ENCODE measurements at places on chromosomes 3 and 15. TPM values are rescaled to one million over a fixed set of nuclear protein-coding genes. Genes with fewer than 3 reads are reported as not detected.
A peak's percentile ranks its signal among the peaks of the same experiment; 100 is the strongest.

- peak; percentile 14 for DNase-seq
Measured at GRCh38 chr3:105367063-105367405, 325 bp downstream of the ALCAM start.

- DNase-seq: no peak
Measured at GRCh38 chr15:90075420-90076289, 26.6 kb downstream of the IDH2 start.

GRCh38 chr15:75062706-75063105 lies 39.3 kb downstream of the PPCDC start:
- no peak for DNase-seq

- DNase-seq: no peak
Measured at GRCh38 chr3:15983232-15983631, 185.5 kb upstream of the ANKRD28 start.

- peak; percentile 37 for DNase-seq
Measured at GRCh38 chr15:23035964-23036566, 3.3 kb downstream of the TUBGCP5 start.

DNA sequence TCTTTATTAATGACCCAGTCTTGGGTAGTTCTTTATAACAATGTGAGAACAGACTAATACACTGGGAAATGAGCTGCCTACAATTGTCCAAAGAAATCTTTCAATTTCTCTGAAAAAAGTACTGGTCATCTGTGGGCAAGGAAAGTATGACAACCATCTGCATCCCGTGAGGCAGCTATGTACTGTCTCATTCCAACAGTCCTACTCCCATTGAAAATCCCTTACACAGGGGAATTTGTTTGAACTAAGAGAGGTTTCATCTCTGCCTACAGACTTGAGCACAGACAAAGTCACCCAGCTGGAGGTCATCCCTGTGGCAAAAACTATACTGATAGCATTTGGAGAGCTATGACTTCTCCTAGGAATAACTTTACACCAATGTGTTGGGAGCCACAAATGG lies 27.1 kb downstream of the SHC4 start:
- no peak for DNase-seq

DNA sequence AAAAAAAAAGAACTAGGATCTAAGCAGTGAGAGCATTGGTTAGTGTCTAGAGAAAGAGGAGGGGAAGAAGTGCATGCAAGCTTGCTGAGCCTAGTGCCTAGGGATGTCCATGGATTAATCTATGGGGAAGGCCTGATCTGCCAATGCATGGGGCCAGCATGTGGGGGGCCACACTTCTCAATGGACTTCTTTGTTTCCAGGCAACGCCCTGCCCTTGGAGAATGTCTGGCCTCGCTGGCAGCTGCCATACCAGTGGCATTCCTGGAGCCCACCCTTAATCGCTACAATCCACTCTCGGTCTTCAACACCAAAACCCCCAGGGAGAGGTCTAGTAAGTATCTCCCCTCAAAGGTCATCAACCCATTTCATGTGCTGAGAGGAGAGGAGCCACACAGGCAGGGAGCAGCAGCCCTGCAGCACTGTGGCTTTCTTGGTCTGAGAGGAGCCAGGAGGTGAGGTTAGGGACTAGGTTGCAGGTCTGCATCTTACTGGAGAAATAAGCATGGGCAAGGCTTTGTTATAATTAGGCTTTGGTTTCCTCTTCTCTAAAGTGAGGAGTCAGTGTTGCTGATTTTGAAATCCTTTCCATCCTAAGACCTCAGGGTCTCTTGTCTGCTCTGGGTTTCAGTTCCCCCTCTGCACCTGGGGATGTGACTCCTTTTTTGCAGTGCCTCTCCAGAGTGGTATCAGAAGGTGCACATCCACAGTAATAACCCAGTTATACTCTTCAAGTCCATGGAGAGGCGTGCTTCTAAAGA lies 188.1 kb upstream of the CHRM5 start:
- DNase-seq: no peak

DNA sequence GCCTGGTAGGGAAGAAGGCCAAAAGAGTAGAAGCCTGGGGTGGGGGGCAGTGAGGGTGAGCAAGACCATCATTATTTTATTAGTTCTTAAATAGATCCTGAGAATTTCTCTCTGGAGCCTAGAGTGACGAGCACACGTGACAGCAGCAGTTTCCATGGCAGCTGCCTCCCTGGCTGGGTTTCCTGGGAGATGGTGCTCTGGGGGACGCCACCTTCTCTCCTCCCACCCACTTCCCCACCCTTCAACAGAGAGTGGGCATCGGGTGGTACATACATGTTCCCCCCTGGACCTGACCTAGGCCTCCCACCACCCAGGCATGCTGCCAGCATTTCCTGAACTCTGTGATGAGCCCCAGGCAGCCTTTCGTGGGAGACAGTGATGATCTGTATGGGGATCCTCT lies 12.9 kb downstream of the CELF6 start:
- no peak for DNase-seq

DNA sequence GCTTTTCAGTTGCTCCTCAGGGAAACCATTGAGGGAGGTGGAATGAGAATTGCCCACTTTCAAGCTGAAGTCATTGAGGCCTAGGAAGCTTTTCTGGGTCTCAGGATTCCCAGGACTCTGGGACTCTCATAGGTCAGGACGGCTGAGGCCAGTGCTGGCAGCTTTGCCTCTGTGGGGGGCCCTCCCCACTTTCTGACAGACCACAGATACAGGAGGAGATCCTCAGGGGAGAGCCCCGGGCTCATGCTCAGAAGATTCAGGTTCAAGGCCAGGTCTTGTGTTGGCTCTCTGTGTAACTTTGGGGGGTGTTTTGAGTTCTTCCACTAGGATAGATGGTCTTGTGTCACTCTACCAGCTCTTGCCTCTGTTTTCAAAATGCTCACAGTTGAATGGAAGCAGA lies 50.0 kb downstream of the SMAD6 start:
- DNase-seq: no peak

DNA sequence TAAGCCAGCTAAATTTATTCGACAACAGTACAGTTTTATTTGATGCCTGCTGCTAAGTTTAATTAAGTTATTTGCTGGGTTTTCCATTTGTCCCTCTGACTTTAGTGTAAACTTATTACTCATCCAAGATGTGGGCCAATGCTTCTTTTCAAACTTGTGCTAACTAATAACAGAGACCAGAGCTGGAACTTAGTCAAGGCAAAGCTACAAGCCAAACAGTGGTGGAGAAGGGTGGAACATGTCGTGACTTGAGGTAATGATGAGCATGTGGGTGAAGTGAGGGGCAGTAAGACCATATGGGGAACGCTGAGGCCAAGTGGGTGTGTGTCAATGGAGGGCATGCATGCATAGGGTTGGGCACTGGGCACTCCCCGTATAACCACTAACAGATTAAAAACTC lies 63.9 kb downstream of the NMD3 start:
- DNase-seq: no peak

DNA sequence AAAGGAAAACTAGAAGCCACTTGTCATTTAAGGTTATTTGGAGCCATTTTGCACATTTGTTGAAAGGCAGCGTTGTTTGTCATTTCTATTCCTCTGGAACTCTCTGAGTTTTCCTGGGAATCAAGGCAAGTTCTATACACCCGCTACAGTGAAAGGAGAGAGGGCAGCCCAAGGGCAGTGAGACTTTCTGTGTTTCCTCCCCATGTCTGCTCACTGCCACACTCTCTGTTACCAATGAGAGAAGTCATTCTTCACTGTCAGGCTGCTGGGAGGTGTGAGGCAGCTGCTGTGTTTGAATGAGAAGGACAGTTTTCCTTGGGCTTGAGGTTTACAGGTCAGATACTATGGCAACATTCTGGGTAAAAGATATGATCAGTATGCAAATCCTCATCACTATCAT lies 36.0 kb downstream of the ATP13A5 start:
- DNase-seq: no peak

ZNF80 gene
- polyA plus RNA-seq: not detected

EAF2 gene
- polyA plus RNA-seq: 8.8 TPM

IQCF6 gene
- polyA plus RNA-seq: not detected

WNT5A gene
- polyA plus RNA-seq: 32.1 TPM

SMCO1 gene
- polyA plus RNA-seq: not detected

SPATA12 gene
- 0.17 TPM for polyA plus RNA-seq

Data from renal pelvis (tissue), 12 donors.